ENCODE measurements at places on chromosomes 7 and 10.
A peak's percentile ranks its signal among the peaks of the same experiment; 100 is the strongest.

DNA sequence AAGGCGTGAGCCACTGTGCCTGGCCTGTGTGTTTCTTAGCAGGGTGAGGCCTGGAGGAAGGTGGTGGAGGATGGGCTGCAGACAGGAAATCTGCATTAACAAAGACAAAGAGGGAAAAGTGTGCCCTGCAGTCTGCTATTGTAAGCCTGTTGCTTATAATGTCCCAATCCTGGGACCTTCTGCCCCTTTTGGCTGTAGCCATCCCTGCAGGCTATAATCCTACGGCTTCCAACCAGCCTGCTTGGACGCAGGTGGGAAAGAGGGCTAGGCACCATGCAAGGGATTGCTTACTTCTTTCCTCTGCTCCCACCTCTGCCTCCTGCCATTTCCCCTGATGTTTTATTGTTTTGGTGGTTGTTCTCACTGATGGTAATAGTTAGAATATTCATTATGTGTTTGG is 434.3 kb downstream of the PLXNA4 start:
- no peak for DNase-seq

DNA sequence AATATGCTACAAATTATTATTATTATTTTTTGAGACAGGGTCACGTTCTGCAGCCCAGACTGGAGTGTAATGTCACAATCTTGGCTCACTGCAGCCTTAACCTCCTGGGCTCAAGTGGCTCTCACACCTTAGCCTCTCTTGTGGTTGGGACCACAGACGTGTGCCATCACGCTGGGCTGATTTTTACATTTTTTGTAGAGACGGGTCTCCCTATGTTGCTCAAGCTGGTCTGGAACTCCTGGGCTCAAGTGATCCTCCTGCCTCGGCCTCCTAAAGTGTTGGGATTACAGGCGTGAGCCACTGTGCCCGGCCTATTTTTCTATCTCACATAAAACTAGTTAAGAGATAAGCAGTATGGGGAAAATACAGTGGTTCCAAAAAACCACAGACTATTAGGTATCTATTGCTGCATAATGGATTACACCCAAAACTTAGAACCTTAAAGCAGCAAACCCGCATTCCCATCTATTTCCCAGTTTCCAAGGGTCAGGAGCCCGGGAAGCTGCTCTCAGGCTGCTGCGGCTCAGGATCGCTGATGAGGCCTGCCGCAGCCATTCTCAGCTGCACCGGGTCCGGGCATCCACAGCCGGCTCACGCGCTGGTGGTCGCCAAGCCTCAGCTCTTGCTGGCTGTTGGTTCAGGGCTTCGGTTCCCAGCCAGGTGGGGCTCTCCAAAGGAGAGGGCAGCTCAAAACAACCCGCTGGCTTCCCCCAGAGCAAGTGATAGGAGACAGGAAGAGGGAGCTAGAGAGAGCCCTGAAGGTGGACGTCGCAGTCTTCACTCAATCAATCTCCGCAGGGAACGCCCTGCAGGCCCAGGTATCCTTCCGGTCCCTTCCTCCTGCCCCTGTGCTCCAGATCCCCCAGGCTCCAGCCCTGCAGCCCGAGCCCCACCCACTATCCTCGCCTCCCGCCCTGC is 128.2 kb downstream of the UBE2H start:
- peak; percentile 82 for DNase-seq

DNA sequence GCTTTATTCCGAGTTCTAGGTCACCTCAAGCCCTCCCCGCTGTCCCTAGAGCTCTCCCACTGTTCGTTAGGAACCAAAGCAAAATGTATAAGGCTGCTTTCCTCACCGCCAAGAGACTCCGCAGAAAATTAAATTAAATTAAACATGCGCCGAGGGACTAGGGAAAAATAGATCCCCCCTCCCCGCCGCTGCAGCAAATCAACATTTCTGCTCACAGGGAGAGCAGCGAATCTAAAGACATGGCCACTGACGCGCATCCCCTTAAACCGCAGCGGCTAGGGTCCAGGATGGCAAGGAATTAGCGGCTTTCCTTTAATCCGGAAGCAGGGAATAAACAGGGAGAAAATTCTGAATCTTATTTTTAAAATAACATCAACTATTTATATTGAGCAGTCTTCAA is 7.6 kb downstream of the SP8 start:
- DNase-seq: no peak

DNA sequence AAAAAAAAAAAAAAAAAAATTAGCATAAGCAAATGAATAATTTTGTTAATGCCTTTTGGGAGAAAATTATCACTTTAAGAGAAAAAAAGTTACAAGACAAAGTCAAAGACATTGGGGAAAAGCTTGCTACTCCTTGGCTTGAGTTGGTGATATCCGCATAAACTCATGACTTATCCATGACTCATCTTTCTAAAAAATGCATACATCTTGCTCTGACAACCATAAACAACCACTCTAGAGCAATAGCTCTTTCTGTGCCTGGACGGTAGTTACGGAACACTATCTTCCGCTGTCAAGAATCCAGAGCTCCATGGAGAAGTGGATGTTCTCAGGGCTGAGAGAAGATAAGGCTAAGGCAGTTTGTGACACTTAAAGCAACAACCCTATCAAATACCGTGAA is 281.1 kb upstream of the PFKP start:
- DNase-seq: no peak

- no peak for DNase-seq
Observed at GRCh38 chr7:11609096-11609670, 222.8 kb downstream of the THSD7A start.

- no peak for DNase-seq
Observed at GRCh38 chr7:141484907-141485306, 66.3 kb upstream of the AGK start.

DNA sequence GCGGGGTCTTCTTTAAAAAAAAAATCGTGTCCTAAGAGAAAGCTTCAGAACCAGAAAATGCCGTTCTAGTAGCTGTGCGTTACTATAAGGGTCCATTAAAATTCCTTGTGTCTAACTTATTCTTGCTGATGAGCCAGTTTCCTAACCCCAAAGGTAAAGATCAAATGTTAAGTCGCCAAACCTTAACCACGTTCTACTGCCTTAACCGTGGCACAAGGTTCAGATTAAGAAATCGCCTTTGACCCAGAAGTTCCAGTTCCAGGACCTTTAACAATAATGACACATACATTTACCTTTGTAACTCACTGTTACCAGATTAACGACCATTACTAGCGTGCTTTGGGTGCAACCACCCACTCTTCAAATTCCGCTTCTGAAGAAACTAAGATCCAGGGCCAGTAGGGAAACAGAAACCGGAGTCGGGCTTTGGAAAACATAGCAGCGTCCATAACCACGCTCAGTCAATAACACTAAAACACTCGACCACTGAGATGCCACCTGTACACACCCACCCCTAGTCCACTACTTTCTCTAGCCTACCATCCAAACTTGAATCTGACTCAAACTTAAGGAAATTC is 620 bp downstream of the BET1 start:
- DNase-seq: no peak

GRCh38 chr10:29923416-29923965 is 135.9 kb downstream of the JCAD start:
- DNase-seq: no peak

- no peak for DNase-seq
Observed at GRCh38 chr7:142998966-142999365, 28.0 kb downstream of the OR9A2 start.

DNA sequence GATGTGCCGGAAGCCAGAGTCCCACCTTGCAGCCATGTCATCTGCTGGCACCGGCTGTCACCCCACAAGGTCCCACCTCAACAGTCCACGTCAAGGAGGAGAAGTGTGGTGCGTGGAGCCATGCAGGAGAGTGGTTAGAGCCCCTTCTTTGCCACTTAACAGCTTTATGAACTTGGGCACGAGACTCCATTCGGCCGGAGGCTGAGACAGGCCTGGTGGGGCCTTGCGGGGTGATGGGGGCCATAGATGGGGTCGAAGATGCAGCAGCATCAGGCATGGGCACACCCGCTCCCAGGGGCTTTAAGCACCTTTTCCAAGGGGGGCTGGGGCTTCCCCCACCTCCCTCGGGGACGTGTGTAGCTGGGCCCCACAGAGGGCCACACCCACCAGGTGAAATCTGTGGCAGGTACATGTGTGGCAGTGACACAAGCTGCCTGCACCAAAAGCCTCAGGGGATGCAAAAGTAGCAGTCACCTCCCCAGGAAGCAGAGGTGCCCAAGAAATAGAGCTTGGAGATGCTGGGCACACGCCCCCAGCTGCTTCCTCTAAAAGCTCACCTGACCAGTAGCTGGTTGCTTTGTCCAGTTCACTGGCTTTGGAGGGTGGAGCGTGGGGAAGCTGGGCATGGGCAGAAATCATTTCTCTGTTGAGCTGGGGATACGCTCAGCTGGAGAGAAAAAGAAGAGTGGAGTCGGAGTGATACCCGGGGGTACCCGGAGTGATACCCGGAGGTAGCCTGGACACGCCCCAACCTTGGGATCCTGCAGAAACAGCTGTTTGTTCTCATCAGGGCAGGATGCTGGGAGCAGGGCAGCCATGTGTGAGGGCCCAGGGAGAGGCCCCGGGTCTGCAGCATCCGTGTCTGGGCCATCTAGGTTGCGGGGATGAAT is 199.8 kb downstream of the EBF3 start:
- no peak for DNase-seq

DNA sequence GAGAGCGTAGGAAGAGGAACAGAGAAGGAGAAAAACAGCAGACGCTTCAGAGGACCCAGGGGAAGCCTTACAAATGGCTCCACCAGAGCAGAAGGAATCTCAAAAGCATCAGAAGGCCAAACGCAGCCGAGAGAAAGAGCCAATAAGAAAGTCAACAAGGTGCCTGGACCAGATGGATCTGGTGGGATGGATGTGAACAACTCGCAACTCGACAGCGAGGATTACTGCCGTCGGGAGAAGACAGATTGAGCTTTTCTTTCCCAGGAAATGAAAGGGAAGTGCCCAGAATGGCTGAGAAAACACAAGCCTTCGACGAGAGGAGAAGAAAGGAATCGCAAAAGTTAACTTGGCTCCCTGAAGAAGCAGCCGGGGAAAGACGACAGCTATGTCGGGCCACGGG is 132.8 kb upstream of the MGMT start:
- no peak for DNase-seq

DNA sequence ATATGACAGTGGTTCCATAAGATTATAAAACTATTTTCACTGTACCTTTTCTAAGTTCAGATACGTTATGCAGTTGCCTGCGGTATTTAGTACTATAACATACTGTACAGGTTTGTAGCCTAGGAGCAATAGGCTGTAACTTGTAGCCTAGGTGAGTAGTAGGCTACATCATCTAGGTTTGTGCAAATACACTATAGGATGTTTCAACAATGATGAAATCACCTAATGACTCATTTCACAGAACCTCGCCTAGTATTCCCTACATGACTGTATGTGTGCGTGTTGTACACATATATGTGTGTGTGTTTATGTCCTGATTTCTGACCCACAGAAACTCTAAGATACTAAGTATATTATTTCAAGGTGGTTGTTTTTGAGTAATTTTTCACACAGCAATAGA is 139.0 kb downstream of the HERPUD2 start:
- DNase-seq: no peak

GRCh38 chr10:6399231-6399741 is 180.8 kb downstream of the PRKCQ start:
- no peak for DNase-seq

GRCh38 chr7:54259185-54259584 is 283.0 kb upstream of the VSTM2A start:
- no peak for DNase-seq

DNA sequence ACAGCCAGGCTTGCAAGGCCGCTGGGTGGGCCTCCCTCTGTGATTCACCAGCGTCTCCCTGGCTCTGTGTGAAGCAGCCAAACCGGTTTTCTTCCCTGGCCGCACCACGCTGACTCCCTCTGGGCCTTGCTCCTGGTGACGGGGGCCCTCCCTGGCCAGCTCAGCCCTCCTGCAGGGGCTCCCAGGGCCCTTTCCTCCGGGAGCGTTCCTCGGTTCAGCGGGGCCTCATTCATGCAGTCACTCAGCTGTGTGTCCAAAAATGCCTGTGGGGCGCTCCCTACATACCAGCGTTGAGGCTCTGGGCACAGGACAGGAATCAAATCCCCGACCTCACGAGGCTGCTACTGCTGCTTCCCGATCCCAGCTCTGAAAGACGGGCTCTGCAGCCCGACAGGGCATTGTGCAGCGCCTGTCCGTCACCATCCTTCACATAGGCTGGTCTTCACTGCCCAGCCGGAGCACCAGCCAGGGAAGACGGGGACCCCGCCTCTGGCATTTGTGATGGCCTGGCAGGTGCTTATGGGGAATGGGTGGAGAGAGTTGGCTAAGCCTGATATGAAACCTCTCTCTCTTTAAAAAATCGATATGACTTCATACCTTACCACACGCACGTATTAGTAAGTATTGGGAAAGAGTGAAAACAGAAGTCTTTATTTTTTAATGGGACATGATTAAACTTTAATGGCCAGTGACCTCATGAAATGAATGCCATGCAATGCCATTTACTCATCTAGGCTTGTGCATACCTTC is 110.0 kb upstream of the SHH start:
- DNase-seq: no peak

GRCh38 chr7:16847381-16847860 is 34.4 kb downstream of the AGR3 start:
- DNase-seq: no peak

- DNase-seq: no peak
Observed at GRCh38 chr7:1422512-1423263, 36.6 kb downstream of the MICALL2 start.

- DNase-seq: no peak
Observed at GRCh38 chr7:88666626-88667025, 92.9 kb upstream of the ZNF804B start.

DNA sequence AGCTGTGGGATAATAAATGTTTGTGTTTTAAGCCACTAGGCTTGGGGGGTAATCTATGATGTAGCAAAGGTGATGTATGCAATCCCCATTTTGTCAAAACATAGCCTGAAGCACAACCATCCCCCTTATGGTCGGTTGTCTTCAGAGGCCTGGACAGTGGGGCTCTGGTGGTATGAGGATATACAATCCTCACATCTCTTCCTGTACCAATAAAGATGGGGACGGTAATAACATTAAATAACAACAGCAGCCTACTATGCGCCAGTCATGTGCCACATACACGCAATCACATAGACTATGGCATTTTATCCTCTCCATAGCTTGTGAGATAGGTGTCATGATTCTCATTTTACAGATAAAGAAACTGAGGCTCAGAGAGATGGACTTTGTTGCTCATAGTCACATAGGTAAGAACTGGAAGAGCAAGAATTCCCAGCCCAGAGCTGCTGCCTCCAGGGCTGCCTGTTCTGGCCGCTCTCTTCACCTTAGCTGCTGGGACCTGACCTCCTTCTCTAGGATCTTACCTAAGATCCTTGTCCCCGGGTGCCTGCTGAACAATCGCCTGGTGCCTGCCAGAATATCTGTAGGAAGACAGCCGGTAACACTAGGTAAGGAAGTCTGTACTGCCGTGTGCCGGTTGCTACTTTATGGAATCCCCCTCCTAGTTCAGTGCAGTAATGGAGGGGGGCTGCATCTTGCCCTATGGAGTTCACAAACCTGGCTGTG is 108.6 kb downstream of the ARHGAP22 start:
- DNase-seq: no peak

- DNase-seq: no peak
Observed at GRCh38 chr10:128689667-128690066, 563.4 kb upstream of the MKI67 start.

Measured in SK-N-DZ (cell line).